ENCODE measurements at places on chromosomes 4 and X. TPM values are rescaled to one million over a fixed set of nuclear protein-coding genes. Genes with fewer than 3 reads are reported as not detected.

The NKX3-2 gene
- 0.84 TPM for total RNA-seq

The MAP3K15 gene
- total RNA-seq = not detected

The CABS1 gene
- not detected for total RNA-seq

The RRH gene
- 0.22 TPM for total RNA-seq

DNA sequence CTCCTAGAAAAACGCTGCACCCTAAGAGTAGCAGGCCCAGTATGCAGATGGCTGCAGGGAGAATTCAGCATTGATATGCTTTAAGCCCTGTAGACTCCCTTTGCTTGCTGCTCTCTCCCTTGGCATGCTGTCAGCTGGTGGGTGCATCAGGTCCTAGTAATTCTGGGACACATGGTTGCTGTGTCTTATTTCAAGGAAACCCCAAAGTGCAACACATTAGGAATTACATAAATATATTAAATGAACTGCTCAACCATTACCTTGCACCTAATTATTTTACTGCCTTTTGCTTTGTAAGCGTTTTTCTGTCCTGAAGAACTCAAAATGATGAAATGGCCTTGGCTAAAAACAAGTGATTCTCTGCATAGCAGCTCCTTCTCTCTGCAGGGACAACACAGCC is 516.3 kb downstream of the ZIC3 start:
- no peak overlapping the region for H3K4me3 ChIP-seq
- H3K36me3 ChIP-seq = no peaks in the 10 kb centered on the region
- H3K4me1 ChIP-seq = no peaks in the 10 kb centered on the region
- H3K27me3 ChIP-seq = no peaks in the 10 kb centered on the region
- no peak overlapping the region for H3K27ac ChIP-seq
- no peak for DNase-seq

DNA sequence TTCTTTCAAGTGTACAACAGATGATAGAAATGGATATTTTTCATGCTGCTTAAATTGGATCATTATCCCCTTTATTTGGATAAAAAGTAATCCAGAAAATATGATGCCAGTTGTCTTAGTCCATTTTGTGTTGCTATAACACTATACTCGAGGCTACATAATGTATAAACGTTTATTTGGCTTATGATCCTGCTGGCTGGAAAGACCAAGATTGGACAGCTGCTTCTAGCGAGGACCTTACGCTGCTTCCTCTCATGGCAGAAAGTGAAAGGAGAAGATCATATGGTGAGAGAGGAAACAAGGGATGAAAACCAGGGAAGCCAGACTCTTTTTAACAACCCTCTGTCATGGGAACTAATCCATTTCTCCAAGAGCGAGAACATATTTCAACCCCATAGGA is 102.7 kb downstream of the TRAM1L1 start:
- DNase-seq = no peak
- H3K4me1 ChIP-seq = no peaks in the 10 kb centered on the region
- H3K27ac ChIP-seq = no peak overlapping the region

GRCh38 chr4:151569650-151570049 is 160.7 kb downstream of the FHIP1A start:
- no peaks in the 10 kb centered on the region for H3K4me1 ChIP-seq
- H3K27me3 ChIP-seq = no peaks in the 10 kb centered on the region
- H3K27ac ChIP-seq = no peak overlapping the region
- no peak overlapping the region for H3K4me3 ChIP-seq

DNA sequence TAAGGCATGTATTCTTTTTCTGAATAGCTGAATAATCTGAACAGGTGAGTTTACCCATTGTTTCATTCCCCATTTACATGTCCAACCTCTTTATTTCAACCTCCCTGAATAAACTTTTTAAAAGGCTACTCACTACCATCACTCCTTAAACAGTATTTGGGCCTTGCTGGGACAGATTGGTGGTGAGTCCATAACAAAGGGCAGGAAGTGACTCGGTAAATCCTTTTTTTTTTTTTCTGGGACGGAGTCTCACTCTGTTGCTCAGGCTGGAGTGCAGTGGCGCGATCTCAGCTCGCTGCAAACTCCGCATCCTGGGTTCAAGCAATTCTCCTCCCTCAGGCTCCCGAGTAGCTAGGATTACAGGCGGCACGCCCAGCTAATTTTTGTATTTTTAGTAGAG is 23.4 kb upstream of the SEC24B start:
- H3K4me3 ChIP-seq = no peak overlapping the region
- H3K36me3 ChIP-seq = no peaks in the 10 kb centered on the region
- H3K27ac ChIP-seq = no peak overlapping the region
- H3K27me3 ChIP-seq = no peaks in the 10 kb centered on the region
- H3K4me1 ChIP-seq = no peaks in the 10 kb centered on the region

- no peak overlapping the region for H3K4me3 ChIP-seq
- no peaks in the 10 kb centered on the region for H3K36me3 ChIP-seq
- H3K4me1 ChIP-seq = no peaks in the 10 kb centered on the region
- no peaks in the 10 kb centered on the region for H3K27me3 ChIP-seq
These were observed 38.0 kb downstream of the CCNG2 start for GRCh38 chr4:77194989-77195388.

GRCh38 chrX:133994576-133994975 is 9.2 kb upstream of the GPC3 start:
- H3K4me1 ChIP-seq = no peaks in the 10 kb centered on the region
- no peaks in the 10 kb centered on the region for H3K27me3 ChIP-seq
- H3K4me3 ChIP-seq = no peak overlapping the region
- no peaks in the 10 kb centered on the region for H3K36me3 ChIP-seq
- DNase-seq = no peak
- H3K27ac ChIP-seq = no peak overlapping the region
